AG08395 (cell line): ENCODE measurements at places on chromosomes 2 and 18.

DNA sequence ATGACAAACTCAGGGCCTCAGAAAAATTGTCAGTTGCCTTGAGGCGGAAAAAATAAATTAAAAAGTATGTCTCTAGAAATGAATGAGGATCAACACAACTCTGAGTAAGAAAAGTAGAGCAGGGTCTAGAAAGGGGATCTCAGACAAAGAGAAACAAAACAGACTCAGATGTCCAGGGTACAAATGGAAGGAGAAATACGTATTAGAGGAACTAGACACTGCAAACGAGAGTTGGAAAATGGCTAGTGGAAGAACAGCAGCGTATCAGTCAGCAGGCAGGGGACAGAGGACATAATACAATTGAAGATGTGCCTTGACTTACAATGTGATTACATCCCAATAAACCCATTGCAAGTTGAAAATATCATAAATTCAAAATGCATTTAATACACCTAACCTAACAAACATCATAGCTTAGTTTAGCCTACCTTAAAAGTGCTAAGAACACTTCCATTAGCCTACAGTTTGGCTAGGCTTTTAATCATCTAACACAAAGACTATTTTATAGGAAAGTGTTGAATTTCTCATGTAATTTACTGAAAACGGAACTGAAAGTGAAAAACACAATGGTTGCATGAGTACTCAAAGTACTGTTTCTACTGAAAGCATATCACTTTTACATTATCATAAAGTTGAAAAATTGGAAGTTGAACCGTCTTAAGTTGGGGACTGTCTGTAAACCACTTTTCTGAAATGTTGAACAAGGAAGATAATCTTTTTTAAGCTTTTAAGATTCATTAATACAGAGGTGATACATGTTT lies 182.8 kb downstream of the NBAS start:
- no peak for DNase-seq

- no peak for DNase-seq
Observed at GRCh38 chr2:74694281-74694680, 40.2 kb downstream of the SEMA4F start.

DNA sequence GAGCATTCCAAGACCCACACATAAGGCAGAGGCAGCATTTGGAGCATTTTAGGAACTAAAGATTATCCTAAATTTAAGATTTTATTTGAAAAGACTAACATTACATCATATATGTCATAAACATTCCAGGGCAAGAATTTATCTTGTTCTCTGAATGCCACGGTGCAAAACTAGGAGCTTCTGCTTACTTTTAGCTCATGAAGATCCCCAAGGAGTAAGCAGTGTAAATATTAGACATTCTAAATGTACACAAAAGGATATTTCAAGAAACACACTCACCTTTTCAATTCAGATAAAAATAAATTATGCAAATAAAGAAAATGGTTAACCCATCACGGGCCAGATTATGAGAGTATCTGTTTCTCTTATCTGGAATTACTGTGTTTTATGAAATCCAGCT lies 101.7 kb upstream of the ETAA1 start:
- no peak for DNase-seq

GRCh38 chr2:58502931-58503330 lies 261.8 kb upstream of the FANCL start:
- no peak for DNase-seq

- no peak for DNase-seq
Observed at GRCh38 chr18:58580623-58581022, 48.3 kb downstream of the ALPK2 start.

- peak; percentile 55 for DNase-seq
Observed at GRCh38 chr18:34767601-34768027, 57.5 kb downstream of the DTNA start.

- no peak for DNase-seq
Observed at GRCh38 chr2:170685591-170685990, 29.5 kb upstream of the SP5 start.

DNA sequence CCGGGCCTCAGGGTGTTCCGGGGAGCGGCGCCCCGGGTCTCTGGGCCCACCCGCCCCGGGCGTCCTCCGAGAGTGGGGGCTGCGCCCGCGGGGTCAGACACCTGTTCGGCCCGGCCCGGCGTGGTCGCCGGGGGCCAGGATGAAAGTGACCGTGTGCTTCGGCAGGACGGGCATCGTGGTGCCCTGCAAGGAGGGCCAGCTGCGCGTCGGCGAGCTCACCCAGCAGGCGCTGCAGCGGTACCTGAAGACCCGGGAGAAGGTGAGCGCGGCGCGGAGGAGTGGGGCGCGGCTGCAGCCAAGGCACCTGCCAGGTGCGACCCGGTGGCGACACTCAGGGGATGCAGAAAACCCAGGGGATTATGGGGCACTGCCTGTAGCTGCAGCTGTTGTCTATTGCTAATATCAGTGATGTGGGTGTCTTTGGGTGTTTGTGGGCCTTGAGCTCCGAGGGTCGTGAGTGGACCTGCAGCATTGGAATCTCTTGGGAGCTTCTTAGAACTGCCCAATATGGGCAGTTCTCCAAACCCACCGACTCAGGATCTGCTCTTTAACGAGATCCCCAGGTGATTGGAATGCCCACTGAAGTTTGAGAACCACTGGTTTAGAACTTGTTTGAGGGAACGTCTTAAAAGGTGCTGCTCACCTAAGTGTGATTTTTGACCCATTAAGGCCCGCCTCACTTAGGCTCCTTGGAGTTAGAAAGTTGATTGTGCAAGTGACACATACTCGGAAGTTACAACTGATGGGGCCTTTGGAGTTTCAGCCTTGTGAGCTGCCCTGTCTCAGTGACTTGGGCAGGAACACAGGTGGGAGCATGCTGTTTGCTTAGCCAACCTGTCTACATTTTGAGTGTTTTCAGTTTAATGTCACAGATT lies 823 bp downstream of the PARD3B start:
- DNase-seq, result no peak

DNA sequence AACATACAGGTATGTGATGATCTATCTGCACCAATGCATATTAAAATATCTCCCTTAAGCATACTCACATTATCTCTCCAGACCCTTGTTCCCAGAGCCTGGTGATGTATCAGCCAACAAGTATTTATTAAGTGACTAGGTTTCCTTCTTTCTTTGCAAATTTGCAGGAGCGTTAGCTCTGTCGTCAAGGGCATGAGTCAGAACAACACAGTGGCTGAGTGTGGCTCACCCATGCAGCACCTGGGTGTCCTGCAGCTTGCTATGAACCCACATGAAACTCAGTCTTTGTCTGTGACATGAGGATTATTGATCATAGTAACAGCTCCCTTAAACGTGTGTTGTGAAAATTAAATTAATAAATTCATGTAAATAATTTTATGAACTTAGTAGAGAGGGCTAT lies 96.6 kb downstream of the PIEZO2 start:
- DNase-seq, result no peak

DNA sequence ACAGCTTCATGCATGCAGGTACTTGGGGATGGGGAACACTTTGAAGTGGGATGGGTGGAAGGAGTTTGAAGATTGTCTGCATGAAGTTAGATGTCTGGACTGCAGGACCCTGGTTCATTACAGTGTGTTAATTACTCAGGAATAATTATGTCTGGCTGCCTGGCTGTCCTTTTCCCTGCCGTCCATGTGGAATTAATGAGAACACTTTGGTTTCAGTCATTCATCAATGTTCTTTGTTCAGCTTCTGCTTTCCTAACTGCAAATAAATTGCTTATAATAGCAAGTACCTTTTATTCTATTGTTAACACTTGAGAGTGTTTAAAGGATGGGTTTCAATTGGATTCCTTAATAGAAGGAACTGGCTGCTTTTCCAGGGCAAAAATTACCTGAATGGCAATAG lies 35.8 kb downstream of the MTCL1 start:
- DNase-seq, result no peak

- peak; percentile 58 for DNase-seq
Observed at GRCh38 chr2:105671156-105671555, 73.6 kb upstream of the NCK2 start.

DNA sequence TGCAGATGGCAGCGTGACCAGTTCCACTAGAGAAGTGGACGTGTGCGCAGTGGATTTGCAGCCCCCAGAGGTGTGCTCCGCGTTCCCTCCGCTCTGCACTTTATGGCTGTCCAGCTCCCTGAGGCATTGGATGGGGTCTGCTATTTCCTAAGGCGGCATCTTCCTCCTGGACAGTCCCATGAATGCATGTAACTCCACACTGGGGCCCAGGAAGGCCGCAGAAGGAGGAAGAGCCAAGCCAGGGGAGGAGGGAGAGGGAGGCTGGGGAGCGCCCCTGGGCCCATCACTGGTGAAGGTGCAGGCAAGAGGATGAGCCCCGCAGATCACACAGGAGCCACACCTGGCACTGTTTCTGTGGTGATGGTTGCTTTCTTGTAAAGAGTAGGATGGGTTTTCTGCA lies 99.1 kb downstream of the PTGR3 start:
- DNase-seq, result no peak

DNA sequence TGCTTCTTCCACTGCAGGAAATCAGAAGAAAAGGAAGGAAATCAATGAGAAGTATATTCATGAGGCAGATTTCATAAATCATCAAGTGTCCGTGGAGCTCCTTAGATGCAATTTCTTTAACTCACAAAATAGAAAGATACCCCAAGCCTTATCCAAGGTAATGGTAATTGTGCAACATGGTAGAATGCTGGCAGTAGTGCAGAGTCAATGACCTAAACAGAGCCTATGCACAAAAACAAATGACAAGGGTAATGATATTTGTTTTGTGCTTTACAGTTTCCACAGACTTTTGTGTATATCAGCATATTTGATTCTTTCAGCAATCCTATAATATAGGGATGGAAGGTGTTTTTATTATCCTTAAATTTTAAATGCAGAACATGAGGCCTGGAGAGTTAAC lies 102.7 kb downstream of the SETBP1 start:
- no peak for DNase-seq

- DNase-seq, result no peak
Observed at GRCh38 chr18:77160515-77160914, 27.9 kb upstream of the MBP start.

DNA sequence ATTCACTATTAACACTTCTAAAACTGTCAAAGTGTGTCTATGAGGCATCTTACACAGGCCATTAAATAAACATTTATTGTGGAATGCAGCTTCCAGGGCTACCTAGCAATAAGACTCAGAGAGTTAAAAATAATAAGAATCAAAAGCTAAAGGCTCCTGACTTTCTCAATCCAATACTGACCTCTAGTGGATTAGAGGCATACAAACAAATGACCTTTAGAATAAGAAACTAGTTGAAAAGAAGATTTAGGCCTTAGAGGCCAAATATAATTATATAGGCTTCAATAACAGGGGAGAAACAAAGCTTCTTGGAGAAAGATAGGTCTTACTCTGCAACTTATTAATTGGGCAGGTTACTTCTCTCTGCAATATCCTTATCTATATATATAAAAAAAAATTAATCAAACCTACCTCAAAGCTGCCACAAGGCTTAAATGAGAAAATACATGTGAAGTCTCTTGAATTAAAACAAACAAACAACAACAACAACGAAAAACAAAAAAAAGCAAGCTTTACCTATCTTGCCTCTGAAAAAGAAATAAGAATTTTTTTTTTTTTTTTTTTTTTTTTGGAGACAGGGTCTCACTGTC lies 246.1 kb downstream of the EXOC6B start:
- peak; percentile 29 for DNase-seq

GRCh38 chr2:75799859-75800258 lies 89.1 kb upstream of the GCFC2 start:
- DNase-seq, result no peak

GRCh38 chr2:237556773-237557632 lies 9.4 kb upstream of the PRLH start:
- DNase-seq, result no peak

DNA sequence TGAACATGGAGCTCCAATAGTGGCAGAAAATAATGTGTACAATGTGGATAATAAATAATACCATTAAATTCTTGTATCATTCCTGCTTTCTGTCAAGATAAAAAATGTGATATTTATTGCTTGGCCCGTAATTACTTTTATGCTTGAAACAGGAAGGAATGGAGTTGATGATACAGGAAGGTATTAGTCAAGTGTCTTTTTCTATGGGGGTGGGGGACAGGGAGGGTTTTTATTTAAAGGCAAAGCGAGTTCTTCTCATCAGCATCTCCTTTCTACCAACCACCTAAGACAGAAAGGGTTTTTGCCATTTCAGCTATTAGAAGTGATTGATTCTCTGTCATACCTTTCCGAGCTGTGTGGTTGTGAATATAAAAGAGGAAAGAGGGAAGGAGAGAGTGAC lies 135.3 kb downstream of the DCC start:
- DNase-seq, result no peak

DNA sequence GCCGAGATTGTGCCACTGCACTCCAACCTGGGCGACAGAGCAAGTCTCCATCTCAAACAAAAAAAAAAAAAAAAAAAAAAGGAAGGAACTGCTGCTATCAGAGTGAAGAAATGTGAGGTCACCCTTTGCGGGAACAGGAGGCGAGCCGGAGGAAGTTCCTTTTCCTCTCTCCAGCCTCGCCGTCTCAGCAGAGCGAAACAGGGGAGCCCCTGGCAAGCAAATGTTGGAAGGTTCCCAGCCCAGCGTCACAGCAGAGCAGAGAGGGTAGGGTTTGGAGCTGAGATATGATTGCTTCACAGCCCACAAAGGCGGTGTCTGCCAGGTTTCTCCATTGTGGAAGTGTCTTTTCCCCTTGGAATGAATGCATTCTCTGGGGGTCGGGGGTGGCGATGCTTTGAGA lies 28.5 kb downstream of the SLC20A1 start:
- no peak for DNase-seq

DNA sequence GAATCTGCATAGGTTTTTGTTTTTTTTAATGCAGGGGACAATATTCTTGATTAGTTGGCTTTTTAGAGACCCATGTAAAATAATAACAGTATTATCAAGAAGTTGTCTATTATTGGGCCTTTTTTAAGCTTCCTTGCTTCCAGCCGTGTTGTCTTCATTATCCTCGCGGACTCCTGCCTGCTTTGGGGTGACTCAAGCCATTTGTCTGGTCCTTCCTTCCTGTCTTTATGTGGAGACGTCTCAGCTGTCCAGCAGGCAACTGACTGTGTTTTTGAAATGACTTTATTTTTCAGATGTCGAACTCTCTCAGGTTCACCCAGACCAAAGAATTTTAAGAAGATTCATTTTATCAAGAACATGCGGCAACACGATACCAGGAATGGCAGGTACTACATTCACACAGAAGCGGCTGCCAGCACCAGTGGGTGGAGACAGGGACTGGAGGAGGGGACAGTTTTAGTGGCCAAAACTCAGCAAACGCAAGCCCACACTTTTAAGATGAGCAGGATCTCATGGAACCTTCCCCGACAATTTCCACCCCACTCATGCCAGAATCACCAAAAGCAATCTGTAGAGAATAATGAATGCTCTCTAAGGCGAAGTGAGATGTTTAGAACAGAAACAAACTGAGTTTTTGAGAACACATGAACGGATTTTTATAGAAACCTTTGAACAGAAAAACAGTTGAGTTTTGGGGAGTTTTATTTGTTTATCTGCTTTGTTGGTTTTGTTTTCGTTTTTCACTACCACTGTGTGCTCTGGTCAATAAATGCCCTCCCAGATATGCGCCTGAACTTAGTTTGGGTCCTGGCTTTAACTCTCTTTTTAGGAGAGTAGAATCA lies 59.1 kb downstream of the CABLES1 start:
- peak; percentile 47 for DNase-seq

DNA sequence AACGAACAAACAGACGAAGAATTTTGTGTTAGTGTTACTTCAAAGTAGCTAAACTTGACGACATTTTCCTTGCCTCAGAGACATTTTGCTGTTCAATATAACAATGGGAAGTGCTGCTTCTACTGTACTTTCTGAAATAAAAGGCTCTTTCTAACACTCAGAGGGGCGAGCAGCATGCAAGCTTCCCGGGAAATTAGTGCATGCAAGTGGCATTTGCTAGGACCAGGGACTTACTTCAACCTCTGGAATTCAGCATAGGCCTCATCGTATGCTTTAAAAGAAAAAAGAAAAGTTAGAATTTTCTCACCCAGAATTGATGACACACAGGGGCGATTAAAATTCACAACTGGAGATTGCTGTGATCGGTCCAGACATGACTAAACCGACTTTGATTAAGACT lies 62.5 kb upstream of the LPIN2 start:
- DNase-seq, result no peak
